SK-N-SH (cell line): ENCODE measurements at places on chromosomes 4 and X. TPM values are rescaled to one million over a fixed set of nuclear protein-coding genes. Genes with fewer than 3 reads are reported as not detected.

GRCh38 chr4:54400802-54401201 lies 171.7 kb downstream of the PDGFRA start:
- DNase-seq, result no peak

DNA sequence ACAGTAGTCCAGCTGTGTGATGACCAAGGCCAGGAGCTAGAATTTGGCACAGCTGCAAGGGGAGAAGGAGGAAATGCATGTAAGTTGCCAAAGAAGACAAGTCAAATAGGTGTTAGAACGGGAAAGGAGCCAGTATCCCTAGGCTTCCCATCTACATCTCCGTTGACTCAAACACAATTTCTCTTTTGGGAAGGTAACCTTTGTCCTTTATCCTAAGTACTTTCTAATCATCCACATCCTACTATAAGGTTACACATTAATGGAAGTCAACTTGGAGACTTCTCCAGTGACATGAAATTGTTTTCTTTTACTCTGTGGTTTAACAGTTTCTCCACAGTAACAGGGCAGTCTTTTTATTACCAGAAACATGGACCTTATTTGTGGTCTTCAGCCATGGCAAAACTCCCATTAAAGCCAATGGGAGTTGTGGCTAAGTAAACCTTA lies 620.0 kb downstream of the ANKRD50 start:
- DNase-seq, result no peak

POU3F4 gene
- not detected in 2 replicates for polyA plus RNA-seq

TCEAL4 gene
- 39.1 and 40.9 TPM in 2 replicates for polyA plus RNA-seq

C4orf51 gene
- polyA plus RNA-seq, result not detected in 2 replicates
